ENCODE measurements at places on chromosomes 4 and X. TPM values are rescaled to one million over a fixed set of nuclear protein-coding genes. Genes with fewer than 3 reads are reported as not detected.

SLC6A14 gene
- total RNA-seq: not detected

TGIF2LX gene
- total RNA-seq: not detected

RHOXF1 gene
- total RNA-seq: not detected

DNA sequence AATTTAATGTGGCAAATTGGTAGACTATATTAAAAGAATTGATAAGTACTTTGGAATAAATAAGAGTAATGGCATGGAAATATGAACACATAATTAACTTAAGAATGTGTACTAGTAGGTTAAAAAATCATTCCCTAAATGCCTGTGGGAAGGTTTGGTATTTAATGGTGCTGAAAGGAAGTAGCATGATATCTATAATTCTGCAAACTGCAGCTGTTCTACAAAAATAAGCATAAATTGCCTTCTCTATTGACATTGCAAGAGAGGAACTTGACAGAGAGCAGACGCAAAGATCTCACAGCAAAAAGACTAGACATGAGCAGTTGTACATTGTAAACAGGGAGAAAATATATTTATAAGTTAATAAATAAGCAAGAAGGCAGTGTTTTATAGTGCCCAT lies 752.5 kb upstream of the PCDH10 start:
- DNase-seq: no peak

GRCh38 chr4:146246381-146246780 lies 32.0 kb downstream of the REELD1 start:
- DNase-seq: no peak

DDX53 gene
- total RNA-seq: not detected

GRCh38 chrX:101230636-101231035 lies 11.1 kb downstream of the DRP2 start:
- no peak for DNase-seq
